ENCODE measurements at places on chromosomes 11 and 22.

DNA sequence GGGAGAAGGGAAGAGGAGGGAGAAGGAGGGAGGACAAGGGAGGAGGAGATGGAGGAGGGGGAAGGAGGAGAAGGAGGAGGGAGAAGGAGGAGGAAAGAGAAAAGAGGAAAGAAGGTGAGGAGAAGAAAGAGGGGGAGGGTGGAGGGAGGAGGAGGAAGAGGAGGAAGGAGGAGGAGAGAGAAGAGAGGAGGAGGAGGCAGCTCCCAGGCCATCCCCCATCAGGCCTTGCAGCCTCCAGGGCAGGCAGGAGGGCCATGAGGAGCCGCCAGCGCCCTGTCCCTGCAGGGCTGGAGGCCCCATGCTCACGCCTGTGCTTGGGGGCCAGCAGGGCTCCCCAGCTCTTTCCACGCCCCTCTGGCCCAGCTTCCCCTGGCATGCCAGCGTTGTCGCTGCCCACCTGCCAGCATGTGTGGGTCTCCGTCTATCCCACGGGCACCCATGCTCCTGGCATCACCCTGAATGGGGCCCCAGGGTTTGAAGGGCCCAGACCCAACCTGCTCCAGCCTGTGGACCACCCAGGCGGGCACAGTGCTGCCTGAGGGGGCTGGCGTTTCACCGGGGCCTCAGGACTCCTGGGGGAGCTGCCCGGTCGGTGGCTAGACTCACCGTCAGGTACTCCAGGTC is 5.2 kb downstream of the TSPAN32 start:
- DNase-seq, result no peak

DNA sequence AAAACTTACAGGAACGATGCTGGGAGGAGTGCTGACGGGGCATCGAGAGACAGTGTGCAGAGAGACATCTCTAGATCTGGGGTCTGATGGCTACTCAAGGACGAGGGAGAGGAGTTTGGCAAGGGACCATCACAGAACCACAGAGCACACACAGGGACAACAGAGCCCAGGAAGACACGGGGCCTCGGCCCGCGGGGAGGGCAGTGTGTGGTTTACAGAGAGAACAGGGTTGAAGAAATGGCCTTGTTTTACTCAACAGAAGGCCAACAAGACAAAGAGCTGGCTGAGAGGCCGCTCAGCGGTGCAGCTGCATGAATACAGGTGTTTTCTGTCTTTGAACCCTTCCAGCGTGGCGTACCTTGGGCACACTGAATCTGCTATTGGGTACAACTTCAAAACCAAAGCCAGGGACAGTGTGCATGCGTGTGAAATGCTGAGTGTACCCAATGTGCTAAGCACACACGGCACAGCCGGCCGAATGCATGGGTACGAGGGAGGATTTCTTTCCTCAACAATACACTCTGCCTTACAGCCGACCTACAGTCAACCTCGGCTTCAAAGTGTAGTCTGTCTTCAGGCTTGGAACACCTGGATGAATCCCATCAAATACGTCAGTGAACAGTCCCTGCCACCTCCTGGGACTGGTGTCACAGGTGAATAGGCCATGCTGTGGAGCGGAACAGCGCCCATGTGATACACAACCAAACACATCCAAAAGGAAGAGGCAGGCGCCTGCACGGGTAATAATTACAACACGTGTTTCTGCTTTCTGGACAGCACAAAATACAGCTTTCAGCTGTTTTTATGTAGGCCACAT is 20.7 kb upstream of the BID start:
- DNase-seq, result no peak

GRCh38 chr11:31601635-31602282 is 92.2 kb downstream of the ELP4 start:
- no peak for DNase-seq

DNA sequence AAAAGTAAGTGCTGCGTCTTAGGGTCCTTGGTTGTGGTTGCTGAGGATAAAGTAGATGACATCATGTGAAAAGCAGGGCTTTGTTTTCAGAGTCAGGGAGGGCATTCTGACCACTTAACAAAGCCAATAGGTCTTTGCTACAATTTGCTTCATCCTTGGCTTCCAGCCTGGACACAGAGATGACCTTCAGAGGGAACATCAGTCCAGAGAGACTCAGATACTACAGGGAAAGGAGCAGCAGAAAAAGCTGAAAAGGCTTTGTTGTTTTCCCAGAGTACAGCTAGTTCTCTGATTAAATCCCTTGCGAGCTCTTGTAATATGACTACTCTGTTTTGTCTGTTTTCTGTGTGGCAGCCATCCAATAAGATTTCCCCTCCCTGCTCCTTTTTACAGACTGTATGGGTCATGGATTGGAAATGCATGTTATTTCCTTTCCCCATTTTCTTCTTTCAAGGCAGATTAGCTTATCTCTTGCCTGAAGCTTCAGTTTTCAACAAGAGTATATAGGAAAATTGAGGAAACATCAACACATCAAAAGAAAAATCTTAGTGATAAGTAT is 31.9 kb downstream of the ATG13 start:
- DNase-seq, result peak; percentile 96

DNA sequence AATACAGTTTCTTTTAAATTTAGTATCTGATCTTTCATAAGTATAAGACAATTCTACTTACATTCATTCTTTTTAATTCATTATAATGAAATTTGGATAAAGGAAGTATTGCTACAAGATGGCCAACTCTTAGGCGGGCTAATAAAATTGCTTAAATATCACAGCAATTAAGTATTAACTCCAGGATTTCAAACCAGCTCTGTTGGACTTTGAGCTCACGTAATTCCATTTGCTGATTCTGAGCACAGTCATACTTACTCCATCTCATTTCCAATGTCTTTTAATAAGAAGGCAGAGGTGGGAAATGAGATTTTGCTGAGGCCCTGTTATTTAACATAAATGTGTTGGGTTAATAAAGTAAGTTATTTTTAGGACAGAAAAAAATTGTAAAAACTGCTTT is 748.1 kb downstream of the KCNA4 start:
- DNase-seq, result no peak

DNA sequence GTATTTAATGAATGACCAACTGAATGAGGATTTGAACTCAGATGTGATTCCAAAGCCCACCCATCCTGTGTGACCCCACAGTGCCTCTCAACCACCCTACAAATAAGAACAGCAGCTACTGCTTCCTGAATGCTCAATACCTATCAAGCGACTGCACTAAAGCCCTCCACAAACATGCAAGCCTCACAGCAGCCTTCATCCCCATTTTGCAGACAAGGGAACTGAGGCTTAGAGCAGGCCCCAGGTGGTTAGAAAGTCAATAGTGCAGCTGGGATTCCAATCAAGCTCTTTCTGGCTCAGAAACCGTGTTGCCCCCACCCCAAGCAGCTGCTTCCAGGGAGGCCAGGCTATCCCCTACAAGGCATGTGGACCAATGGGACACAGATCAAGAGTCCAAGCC is 57.2 kb downstream of the SMCO4 start:
- DNase-seq, result no peak

GRCh38 chr11:28017816-28018215 is 90.1 kb downstream of the KIF18A start:
- peak; percentile 19 for DNase-seq
